ENCODE measurements at places on chromosomes 5 and 9. TPM values are rescaled to one million over a fixed set of nuclear protein-coding genes. Genes with fewer than 3 reads are reported as not detected.

THG1L gene
- 29.9 TPM for total RNA-seq

FGD3 gene
- total RNA-seq: 0.93 TPM

OR13F1 gene
- total RNA-seq: not detected

ZSWIM6 gene
- total RNA-seq: 5.4 TPM

OGN gene
- not detected for total RNA-seq

ADAMTS2 gene
- 0.10 TPM for total RNA-seq

TTF1 gene
- total RNA-seq: 16.2 TPM

EQTN gene
- total RNA-seq: not detected

MEGF10 gene
- total RNA-seq: not detected

GOLGA1 gene
- total RNA-seq: 10.5 TPM

CFAP157 gene
- 0.08 TPM for total RNA-seq

NMUR2 gene
- 0.10 TPM for total RNA-seq

ARRDC3 gene
- total RNA-seq: 5.8 TPM

PCDHA12 gene
- 3.2 TPM for total RNA-seq

CCNO gene
- total RNA-seq: 4.3 TPM

SPINK7 gene
- total RNA-seq: not detected

TMOD1 gene
- 1.8 TPM for total RNA-seq

GMCL2 gene
- not detected for total RNA-seq

GRXCR2 gene
- not detected for total RNA-seq

SPATA31D4 gene
- not detected for total RNA-seq

IFNA21 gene
- not detected for total RNA-seq

SLC6A19 gene
- total RNA-seq: 0.38 TPM

LVRN gene
- not detected for total RNA-seq

C5orf58 gene
- not detected for total RNA-seq

GRIN1 gene
- total RNA-seq: 0.66 TPM

DMRT2 gene
- total RNA-seq: not detected

CYSRT1 gene
- total RNA-seq: 4.6 TPM

IL6ST gene
- 101 TPM for total RNA-seq

AQP7 gene
- 0.31 TPM for total RNA-seq

NUTM2F gene
- not detected for total RNA-seq

SOX30 gene
- total RNA-seq: not detected

SCGB3A1 gene
- not detected for total RNA-seq

All from A549 treated with Hydrocortisone at 1 μM for 4 hours (cell line).